ENCODE measurements at places on chromosomes 2 and 18. TPM values are rescaled to one million over a fixed set of nuclear protein-coding genes. Genes with fewer than 3 reads are reported as not detected.

Gene STARD6
- not detected for total RNA-seq

Gene METTL8
- 14.2 TPM for total RNA-seq

Gene MYO7B
- total RNA-seq, result not detected

Gene FRZB
- 0.43 TPM for total RNA-seq

Gene NGEF
- total RNA-seq, result under 0.01 TPM

Gene LRRC30
- not detected for total RNA-seq

Gene HNMT
- 64.4 TPM for total RNA-seq

Gene PXDN
- total RNA-seq, result 372 TPM

Gene MSH6
- 46.2 TPM for total RNA-seq

Gene LYPD1
- 34.5 TPM for total RNA-seq

Gene LCLAT1
- 50.1 TPM for total RNA-seq

Gene GREB1
- total RNA-seq, result under 0.01 TPM

Gene CPO
- total RNA-seq, result not detected

Gene FN1
- total RNA-seq, result 3,312 TPM

Gene KLF7
- total RNA-seq, result 28.1 TPM

Gene CIB4
- total RNA-seq, result not detected

Gene RAPGEF4
- 1.3 TPM for total RNA-seq

Gene PRSS56
- total RNA-seq, result not detected

Gene GAREM1
- total RNA-seq, result 0.97 TPM

Gene PARD3B
- 53.1 TPM for total RNA-seq

Gene IL1RL2
- 0.32 TPM for total RNA-seq

Gene UGT1A10
- total RNA-seq, result not detected

Gene ANKRD53
- 1.3 TPM for total RNA-seq

Gene CCDC68
- total RNA-seq, result 9.1 TPM

Gene ALKAL2
- not detected for total RNA-seq

Gene LIMS2
- 28.9 TPM for total RNA-seq

Gene RUFY4
- total RNA-seq, result not detected

Gene RAB27B
- 3.9 TPM for total RNA-seq

Gene LDLRAD4
- total RNA-seq, result 0.97 TPM

Gene TRABD2A
- 1.7 TPM for total RNA-seq

Gene DPYSL5
- not detected for total RNA-seq

Gene SCN3A
- under 0.01 TPM for total RNA-seq

Gene IL36G
- total RNA-seq, result not detected

Data from fibroblast of villous mesenchyme (primary cell).